ENCODE measurements at places on chromosomes 7 and 10.
A peak's percentile ranks its signal among the peaks of the same experiment; 100 is the strongest.

DNA sequence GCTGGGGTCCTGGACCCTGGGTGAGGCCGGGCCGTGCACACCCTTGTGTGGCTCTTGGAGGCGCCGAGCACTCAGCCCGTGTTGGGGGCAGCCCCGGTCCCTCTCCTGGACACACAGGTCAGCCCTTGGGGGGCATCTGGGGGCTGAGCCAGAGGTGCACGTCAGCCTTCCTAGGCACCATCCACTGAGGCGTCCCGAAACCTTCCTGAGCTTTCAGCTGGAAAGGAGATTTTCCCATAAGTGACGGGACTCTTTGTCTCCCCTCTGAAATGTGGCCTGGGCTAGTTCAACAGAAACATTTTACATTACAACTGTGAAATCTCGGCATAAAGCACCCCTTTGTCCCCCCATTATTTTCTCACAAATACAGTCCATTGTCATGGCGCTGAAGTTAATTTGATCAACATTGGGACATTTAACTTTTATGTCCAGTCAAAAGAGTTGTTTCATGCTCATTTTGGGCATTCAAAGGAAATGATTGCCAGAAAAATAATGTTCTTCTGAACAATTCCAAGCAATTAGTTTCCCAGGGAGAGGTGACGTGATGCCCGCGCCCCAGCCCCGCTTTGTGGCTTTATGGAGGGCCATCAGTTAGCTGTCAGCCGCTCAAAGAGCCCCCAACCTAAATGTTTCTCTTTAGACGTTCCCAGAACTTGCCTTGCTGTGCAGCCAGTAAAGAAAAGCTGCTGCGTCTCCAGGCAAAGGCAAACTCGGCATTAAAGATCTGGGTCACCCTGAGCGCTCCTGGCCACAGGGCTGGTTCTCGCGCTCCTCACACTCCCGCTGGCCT is 70.8 kb downstream of the NKX6-2 start:
- no peak for DNase-seq

GRCh38 chr10:26835025-26835424 is 25.7 kb downstream of the ABI1 start:
- no peak for DNase-seq

- no peak for DNase-seq
These were observed 96.1 kb upstream of the EFCAB10 start for GRCh38 chr7:105677410-105677730.

GRCh38 chr7:15228831-15229230 is 326.3 kb upstream of the DGKB start:
- DNase-seq: no peak

GRCh38 chr7:103793614-103794013 is 195.8 kb downstream of the RELN start:
- DNase-seq: no peak

DNA sequence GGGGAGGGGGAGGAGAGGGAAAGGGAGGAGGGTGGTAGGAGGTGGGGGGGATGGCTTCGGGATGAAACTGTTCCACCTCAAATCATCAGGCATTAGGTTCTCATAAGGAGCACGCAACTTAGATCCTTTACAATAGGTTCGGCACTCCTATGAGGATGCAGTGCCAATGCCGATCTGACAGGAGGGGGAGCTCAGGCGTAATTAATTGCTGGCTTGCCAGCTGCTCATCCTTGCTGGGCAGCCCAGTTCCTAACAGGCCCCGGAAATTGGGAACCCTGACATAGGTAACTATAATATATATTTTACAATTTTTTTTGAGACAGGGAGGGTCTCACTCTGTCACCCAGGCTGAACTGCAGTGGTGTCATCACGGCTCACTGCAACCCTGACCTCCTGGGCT is 118.8 kb upstream of the SFMBT2 start:
- no peak for DNase-seq

DNA sequence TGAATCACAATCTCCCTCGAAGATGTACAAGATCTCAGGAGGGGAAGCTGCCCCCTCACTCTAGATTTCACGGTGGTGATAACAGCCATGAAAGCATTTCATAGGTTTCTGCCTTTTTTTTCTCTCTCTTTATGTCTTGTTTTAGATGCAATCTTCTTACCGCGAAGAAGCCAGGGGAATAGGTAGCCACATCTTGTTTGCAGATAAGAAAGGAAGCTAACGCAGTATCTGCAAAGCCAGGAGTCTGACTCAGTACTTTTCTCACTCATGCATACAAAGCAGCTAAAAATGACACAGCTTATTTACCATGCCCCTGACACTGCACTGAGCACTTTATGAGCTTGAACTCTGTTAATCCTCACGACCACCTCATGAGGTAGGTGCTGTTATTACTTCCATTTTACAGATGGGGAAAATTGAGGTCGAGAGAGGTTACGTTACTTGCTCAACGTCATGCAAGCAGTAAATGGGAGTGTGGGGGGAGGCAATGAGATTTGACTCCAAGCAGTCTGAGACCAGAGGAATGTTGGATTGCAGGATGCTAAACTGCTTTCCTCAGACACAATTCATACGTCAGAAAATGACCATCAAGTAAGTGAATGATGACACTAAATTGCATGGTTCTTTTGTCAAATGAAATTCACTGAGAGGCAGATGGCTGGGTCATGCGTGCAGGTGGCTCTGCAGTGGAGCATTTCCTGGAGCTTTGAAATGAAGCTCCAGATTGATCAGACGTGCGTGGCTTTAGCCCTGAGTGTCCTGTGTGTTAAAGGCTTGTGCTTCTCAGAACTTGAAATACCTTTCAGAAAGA is 3.3 kb downstream of the MAP3K8 start:
- no peak for DNase-seq

DNA sequence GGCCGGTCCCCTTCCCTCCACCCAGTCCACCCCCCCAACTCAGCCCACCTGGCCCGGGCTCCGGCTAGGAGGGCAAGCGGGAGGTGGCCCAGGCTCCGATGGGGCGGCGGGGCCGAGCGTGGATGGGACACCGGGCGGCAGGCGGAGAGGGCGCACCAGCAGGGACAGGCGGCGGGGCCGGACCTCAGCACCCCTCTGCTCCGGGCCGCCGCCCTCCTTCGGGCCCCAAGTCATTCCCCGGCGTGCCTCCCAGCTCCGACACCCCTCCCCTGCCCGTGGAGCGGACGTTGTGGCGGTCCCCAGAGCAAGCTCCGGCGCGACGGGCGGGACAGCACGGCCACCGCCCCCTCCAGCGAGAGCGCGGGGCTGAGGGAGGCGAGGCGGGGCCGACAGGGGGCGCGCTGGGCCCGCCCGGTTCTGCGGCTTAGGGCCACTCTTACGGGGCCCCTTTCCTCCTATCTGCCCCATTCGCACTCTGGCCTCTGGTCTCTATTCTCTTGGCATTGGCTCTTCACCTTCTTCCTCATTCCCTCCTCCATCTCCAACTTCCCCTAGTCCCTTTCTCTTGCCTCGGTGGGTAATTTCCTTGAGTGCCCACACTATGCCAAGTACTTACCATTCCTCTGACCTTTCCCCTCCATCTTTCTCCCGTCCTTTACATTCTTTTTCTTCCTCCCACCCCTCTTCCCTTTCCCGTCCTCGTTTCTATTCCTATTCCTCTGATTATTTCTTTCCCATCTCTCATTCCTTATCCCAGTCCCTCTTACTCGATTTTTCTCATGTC is 701 bp upstream of the GBX1 start:
- DNase-seq: no peak

GRCh38 chr10:12707461-12708185 is 293.9 kb downstream of the CCDC3 start:
- DNase-seq: no peak

- DNase-seq: peak; percentile 40
These were observed 161.4 kb downstream of the ELMO1 start for GRCh38 chr7:37287131-37287855.

DNA sequence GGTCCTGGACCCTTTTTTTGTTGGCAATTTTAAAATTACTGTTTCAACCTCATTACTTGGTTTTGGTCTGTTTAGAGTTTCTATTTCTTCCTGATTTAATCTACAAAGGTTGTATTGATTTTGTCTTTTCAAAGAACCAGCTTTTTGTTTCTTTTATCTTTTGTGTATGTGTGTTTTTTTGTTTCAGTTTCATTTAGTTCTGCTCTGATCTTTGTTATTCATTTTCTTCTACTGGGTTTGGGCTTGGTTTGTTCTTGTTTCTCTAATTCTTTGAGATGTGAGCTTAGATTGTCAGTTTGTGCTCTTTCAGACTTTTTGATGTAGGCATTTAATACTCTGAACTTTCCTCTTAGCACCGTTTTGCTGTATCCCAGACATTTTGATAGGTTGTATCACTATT is 8.5 kb upstream of the MRPS33 start:
- no peak for DNase-seq

GRCh38 chr7:107090457-107090856 is 46.0 kb downstream of the PRKAR2B start:
- DNase-seq: no peak

DNA sequence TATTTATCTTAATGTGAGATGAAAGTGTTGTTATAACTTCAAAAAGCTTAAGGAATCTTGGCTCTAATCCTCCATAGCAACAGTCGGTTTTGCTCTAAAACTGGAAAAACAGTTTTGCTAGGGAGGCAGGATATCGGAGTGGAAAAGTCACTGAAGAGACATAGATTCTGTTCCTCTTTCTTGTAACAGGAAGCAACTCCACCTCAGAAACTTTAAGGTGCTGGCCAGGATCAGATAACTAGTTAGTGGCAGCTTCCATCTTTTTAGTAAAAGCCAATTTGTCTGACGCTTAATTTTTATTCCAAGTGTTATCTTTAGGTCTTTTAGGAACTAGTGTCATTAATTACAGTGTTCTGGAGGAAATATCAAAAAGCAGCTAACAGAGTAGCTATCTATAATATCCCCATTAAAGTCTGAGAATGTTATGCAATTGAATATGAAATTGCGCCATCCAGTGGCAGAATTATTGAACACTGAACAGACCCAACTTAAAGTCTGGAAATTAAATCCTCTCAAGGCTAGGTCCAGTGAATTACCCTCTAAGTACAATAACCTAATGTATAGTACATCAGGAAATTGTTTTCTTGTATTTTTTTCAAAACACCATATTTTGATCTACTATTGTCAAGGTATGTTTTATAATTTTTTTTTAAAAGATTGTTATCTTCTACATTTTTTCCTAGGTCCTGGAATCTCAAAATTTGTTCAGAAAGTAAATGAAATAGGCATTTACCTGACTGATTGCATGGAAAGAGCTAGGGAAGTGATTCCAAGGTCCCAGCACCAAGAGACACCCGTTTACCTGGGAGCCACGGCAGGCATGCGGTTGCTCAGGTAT is 65.9 kb upstream of the CC2D2B start:
- DNase-seq: no peak

DNA sequence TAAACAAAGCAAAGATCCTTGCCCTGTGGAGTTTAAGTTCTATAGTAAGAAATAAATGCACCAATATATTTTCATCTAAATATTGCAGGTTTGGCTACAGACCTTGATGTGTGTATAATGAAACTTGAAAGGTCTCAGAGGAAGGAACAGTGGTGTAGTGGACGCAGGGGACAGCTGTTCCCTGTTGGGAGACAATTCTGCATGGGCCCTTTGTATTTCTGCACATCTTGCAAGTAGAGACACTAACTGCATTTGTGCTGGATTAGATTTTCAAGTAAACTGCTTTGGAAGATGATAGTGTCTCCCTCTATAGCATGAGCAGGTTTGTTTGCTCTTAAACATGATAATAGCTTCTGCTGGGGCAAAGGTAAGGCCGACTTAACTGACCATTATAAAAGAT is 57.5 kb upstream of the FAM133B start:
- no peak for DNase-seq

DNA sequence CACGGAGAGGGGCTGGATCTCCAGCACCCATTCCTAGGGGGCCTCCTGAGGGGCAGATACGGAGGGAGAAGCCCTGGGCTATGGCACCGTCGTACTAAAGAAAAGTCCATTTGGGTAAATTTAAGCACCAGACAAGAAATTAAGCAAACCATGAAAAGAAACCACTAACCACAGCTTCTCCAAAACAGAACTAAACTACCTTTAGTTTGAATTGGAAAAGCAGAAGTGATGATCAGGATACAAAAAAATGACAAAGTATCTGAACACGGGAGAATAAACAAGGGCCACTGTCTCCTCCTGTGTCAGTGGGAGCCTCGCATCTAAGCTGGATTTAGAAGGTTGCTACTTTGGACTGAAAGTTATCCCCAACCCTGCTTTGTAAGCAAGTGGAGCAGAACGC is 69.1 kb downstream of the DIP2C start:
- no peak for DNase-seq

DNA sequence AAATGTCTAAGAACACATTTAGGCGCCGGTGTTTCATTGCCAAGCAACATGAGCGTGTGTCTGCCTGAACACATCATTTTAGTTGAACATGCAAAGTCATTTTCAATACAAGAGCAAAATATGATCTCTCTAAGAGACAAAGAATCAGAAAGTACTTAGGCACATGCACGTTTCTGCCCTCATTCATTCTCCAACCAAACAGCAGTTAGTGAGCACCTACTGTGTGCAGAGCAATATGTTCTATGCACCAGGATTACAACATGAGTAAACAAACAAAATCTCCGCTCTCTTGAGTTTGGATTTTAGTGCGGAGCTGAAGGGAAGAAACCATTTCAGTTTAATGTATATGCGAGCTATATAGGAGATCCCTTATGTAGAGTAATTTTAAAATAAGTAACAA is 71.6 kb upstream of the KLF6 start:
- no peak for DNase-seq

- no peak for DNase-seq
These were observed 55.3 kb upstream of the CFAP46 start for GRCh38 chr10:132997517-132998265.

DNA sequence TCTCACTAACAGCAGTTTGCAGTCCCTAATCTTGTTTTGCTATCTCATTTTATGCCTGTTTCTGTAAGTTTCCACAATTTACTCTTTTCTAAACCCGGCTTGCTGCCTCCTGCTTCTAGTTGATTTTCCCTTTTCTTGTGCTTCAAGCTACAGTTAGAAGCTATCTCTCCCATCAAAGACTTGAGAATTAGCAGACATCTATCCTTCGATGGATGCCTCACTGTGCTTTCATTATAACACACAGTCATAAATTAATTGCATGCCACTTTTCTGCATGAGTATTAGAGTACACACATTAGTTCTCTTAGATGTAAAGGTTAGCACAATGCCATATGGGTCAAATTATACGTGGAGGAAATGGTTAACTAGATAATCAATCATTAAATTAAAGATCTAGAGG is 48.7 kb downstream of the SEMA3A start:
- no peak for DNase-seq

DNA sequence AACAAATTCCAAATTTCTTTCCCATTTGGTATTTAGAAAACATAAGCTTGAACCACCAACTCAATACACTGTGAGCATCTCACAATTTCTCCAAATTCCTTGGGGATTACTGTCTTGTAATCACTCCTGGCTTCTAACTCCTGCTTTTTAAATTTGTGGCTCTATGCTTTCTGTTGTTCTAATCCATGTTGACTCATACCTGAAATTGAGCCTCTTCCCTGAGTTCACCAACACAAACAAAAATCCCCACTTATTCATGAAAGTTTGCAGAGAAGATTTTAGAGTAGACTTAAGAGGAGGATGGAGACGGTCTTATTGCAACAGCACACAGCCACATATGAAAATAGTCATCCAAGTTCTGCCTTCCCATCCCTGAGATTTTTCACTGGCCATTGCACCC is 252.5 kb downstream of the PTEN start:
- DNase-seq: no peak
